ENCODE measurements at places on chromosomes 13 and 19.

DNA sequence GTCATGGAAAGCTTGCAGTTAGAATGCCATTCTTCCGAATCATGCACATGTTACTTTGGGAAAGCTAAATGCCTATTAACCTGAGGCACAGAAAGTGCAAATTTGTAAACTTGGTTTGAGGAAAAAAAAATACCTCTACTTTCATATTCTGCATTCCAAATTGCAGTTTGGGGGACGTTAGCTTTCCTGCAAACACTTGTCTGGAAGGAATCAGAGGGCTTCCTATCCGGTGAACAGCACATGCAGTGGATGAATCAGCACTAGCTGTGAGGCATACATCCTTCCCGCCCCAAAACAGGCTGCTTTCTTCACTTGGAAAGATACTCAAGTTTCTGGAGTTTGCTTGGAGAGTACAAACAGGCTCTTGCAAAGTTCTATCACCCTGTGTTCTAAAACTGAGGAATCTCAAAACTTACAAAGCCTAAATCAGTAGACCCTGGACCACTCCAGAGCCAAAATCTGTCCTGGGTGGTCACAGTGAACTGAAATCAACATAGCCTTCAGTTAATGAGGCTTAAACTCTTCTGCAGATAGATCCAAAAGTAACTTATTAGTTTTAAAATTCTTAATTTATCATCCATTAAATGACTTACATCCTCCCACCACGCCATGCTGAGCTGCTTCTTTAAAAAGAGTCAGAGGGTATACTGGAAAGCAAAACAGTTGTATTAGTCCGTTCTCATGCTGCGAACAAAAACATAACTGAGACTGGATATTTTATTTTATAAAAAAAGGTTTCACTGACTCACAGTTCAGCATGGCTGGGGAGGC lies 802.3 kb upstream of the ARGLU1 start:
- peaks cover 18% of the 10 kb centered on the region for H3K4me1 ChIP-seq
- H3K4me3 ChIP-seq: no peak overlapping the region
- no peaks in the 10 kb centered on the region for H3K36me3 ChIP-seq
- H3K27me3 ChIP-seq: peaks cover under 1% of the 10 kb centered on the region
- DNase-seq: no peak

GRCh38 chr19:7697721-7698287 lies 4.1 kb downstream of the FCER2 start:
- no peak for DNase-seq
- H3K27ac ChIP-seq: no peak overlapping the region
- H3K4me1 ChIP-seq: no peaks in the 10 kb centered on the region
- H3K36me3 ChIP-seq: no peaks in the 10 kb centered on the region
- peaks cover 25% of the 10 kb centered on the region for H3K27me3 ChIP-seq

- no peaks in the 10 kb centered on the region for H3K36me3 ChIP-seq
- peaks cover 87% of the 10 kb centered on the region for H3K4me1 ChIP-seq
- peak overlapping the region; percentile 65 for H3K27ac ChIP-seq
- DNase-seq: no peak
- no peak overlapping the region for H3K4me3 ChIP-seq
Measured at GRCh38 chr13:106527445-106527801, 8.0 kb downstream of the EFNB2 start.

DNA sequence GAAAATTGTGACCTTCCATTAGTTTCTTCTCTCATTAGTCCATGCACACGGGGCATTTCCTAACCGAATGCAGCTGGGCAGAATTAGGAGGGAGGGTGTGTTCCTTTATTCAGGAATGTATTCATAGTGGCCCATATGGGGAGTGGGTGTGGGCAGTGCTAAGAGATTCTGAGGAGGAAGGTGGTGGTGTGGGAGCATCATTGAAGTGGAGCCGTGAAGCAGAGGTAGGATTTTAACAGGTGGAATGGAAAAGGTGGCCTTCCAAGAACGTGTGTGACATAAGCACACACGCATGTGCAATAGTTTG lies 134.2 kb downstream of the MTUS2 start:
- peaks cover 7% of the 10 kb centered on the region for H3K27me3 ChIP-seq
- H3K4me1 ChIP-seq: no peaks in the 10 kb centered on the region
- H3K4me3 ChIP-seq: no peak overlapping the region
- no peak for DNase-seq

DNA sequence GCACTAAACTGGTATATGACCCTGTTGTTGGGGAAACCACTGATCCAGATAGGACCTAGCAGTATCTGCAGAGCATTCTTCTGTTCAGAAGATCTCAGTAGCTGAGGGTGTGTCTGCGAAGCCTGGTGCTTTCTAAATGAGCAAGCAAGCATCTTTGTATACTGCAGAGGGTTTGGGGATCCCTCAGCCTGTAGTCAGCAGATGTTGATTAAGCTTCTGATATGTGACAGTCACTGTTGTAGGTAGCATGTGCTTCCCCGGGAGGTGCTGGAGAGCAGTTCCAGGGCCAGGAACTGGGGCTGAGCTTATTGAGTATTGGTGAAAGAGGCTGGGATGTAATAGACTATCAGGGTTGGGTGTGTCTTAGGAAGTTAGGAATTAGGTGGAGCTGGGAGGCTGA lies 1.5 kb downstream of the SCAF1 start:
- H3K27ac ChIP-seq: peak overlapping the region; percentile 100
- no peak for DNase-seq
- H3K27me3 ChIP-seq: no peaks in the 10 kb centered on the region
- H3K4me1 ChIP-seq: peaks cover 54% of the 10 kb centered on the region
- peaks cover 11% of the 10 kb centered on the region for H3K36me3 ChIP-seq

GRCh38 chr19:44603201-44603945 lies 10.0 kb upstream of the IGSF23 start:
- no peaks in the 10 kb centered on the region for H3K27me3 ChIP-seq
- no peak for DNase-seq
- H3K36me3 ChIP-seq: no peaks in the 10 kb centered on the region
- no peak overlapping the region for H3K4me3 ChIP-seq
- peak overlapping the region; percentile 92 for H3K27ac ChIP-seq

- H3K27ac ChIP-seq: peak overlapping the region; percentile 71
- peaks cover 2% of the 10 kb centered on the region for H3K36me3 ChIP-seq
- no peak for DNase-seq
- no peak overlapping the region for H3K4me3 ChIP-seq
Measured at GRCh38 chr13:92838786-92839185, 387.8 kb upstream of the GPC6 start.

DNA sequence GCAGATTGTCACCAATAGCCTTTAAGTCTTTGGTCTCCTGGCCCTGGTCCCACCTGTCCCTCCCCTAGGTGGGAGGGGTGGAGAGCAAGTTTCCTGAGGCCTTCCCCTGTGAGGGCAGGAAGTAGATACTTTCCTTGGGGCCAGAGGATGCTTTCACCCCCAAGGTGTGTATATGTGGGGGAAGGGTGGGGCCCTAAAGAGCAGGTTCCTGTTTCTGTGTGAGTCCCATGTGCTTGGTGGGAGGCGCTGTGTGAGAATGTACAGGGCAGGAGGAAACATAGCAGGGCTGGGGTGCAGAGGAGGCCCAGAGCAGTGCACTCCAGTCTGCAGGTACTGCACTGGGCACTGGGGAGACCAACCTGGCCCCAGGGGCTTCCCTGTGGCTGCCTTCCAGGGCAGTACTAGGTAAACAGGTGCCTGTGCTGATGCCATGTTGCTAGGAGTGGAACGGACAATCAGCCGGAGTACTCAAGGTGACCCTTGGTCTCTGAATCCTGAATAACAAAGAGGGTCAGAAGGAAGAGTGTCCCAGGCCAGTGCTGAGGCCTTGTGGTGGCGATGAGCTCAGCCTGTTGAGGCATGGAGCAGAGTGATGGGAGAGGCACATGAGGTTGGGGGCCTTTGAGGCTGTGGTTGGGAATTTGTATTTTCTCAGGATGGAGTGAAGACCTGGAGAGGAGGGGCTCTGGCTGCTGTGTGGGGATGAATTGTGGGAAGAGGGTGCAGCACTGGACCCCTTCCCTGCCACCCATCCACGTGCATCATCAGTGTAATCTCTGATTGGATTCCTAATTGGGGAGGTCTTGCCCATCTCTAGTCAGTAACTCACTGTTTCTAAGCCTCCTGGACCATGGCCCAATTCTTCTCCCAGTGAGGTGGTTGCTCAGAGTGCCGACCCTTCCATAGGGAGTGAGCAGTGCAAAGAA lies 5.1 kb downstream of the EGLN2 start:
- no peak for DNase-seq
- peaks cover 75% of the 10 kb centered on the region for H3K4me1 ChIP-seq
- peaks cover 19% of the 10 kb centered on the region for H3K36me3 ChIP-seq
- H3K4me3 ChIP-seq: no peak overlapping the region
- H3K27ac ChIP-seq: peak overlapping the region; percentile 79
- H3K27me3 ChIP-seq: no peaks in the 10 kb centered on the region

DNA sequence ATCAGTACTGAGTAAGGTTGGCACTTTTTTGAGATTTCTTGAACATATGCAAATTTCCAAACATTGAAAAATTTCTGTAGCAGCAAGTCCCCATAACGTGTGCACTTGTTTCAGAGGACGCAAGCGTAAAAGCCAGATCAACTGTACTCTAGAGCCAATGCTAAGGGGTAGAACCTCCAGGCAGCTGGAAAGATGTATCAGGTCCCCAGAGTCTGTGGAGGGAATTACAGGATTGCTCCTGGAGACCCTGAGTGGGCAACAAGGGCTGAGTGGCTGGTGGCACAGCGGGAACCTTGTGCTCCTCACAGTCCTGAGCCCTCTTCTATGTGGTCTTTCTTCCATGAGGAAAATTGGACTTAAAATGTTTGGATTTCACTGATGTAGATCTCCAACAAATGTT lies 53.9 kb upstream of the AMER2 start:
- no peak overlapping the region for H3K4me3 ChIP-seq
- no peak for DNase-seq
- H3K27ac ChIP-seq: no peak overlapping the region
- peaks cover 25% of the 10 kb centered on the region for H3K27me3 ChIP-seq
- H3K36me3 ChIP-seq: no peaks in the 10 kb centered on the region

- no peak for DNase-seq
- H3K36me3 ChIP-seq: no peaks in the 10 kb centered on the region
- H3K4me1 ChIP-seq: no peaks in the 10 kb centered on the region
- peaks cover 4% of the 10 kb centered on the region for H3K27me3 ChIP-seq
Measured at GRCh38 chr13:79003989-79004898, 345.3 kb upstream of the OBI1 start.

DNA sequence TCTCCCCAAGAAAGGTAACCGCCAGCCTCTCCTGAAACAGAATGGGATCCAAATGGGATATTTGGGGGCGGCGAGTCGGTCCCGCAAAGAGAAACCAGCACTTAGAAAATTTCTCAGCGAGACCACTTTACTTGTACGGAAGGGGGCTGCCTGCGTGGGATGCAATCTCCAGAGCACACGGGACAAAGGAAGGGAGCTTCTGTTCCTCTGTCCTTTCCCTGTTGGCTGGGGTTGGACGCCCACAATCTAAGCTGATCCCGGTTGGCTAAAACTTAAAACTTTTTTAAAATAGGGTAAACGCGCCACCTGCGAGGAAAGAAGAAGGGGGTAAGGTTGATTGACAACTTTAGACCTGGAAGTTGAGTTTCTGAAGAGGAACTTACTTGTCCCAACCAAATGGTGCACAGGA lies 826 bp upstream of the BSG start:
- H3K4me1 ChIP-seq: peaks cover 45% of the 10 kb centered on the region
- peak overlapping the region; percentile 90 for H3K4me3 ChIP-seq
- no peaks in the 10 kb centered on the region for H3K27me3 ChIP-seq
- no peaks in the 10 kb centered on the region for H3K36me3 ChIP-seq
- peak overlapping the region; percentile 86 for H3K27ac ChIP-seq
- DNase-seq: no peak

Measured in chondrocyte (in vitro differentiated cells).